Fibroblast of gingiva (primary cell): ENCODE measurements at places on chromosomes 3 and 15.
A peak's percentile ranks its signal among the peaks of the same experiment; 100 is the strongest.

- no peak for DNase-seq
Measured at GRCh38 chr3:15221574-15222217, 15.7 kb downstream of the CAPN7 start.

DNA sequence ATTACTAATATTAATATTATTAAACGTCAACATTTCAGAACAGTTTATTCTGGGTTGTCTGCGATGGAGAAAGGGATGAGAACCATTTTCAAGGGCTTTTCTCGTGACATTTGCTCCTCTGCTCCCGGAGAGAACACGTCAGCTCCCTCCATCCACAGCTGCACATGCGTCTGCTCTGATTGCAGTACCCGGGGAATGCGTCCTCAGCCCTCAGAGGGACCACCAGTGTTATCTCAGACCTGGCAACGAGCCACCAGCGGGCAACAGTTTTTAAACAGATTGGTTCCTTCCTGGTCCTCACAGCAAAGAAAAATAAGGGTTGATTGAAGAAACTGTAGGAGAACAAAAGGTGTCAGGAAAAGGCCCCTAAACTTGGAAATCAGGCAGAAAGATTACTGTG lies 202.2 kb upstream of the ADAMTS9 start:
- DNase-seq = no peak

DNA sequence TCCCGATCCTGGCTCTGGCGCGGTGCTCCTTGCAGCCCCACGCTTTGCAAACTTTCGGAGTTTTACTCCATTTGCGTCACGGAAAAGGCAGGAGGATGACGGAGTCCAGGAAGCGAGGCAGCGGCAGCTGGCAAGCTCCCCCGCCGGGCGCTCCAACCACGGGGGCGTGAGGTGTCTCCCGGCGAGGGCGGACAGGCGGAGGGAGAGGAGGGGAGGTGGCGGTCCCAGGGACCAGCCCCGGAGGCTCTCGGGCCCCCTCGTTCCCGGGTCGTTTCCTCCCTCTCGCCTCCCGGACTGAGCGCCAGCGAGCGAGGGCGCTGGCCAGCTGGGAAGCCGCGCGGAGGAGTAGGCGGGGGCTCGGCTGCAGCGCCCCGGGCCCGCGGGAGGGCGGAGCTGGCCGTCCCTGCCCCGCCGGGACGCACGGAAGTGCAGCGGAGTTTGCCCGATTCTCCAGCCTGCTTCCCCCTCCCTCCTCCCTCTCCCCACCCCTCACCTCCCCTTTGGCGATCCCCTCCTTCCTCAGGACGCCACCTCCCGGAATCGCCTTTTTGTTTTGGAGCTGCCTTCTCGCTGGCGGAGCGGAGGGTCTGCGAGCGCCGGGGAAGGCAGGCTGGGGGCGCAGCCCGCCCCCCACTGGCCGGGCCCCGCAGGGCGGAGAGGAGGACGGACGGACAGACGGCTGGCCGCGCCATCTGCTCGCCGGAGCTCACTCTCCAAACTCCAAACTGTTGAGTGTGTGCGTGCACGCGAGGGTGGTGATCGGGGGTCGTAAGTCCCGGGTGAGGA lies at the start of gene SNX33:
TSS of gene SNX33 (plus strand) at position 543 of the 786 bp plus-strand sequence. CDS start 1,191 bp downstream, outside the sequence.
- DNase-seq = peak; percentile 91

- DNase-seq = no peak
Measured at GRCh38 chr3:127870156-127870555, 44.9 kb upstream of the KBTBD12 start.

DNA sequence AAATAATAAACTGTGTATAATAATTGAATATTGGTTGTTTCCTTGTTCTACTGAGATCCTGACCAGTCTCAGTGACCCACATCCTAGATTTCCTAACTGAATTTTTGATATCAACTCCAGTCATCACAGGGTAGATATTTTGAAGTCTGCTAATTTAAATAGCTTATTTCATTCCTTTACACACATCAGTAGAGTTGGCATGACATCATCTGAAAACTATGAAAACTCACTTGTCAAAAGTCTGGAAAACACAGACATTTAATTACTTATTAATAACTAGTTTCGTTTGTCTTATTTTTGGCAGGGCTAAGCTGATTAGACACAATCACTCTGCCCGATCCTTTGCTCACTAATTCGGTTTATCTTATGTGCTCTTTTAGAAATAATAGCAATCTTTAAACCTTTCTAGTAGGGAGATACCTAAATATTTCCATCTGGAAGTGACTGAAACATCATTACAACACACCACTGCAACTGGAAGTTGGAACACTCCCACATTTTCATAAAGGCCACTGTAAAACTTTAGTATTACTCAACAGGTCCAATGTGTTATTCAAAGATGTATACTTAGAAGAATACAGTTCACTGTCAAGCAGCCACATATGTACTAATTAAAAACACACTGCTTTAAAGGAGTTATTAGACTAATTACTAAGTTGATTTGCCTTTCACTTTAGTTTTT lies 198.4 kb upstream of the ZNF717 start:
- peak; percentile 46 for DNase-seq

GRCh38 chr15:67755264-67755663 lies 70.0 kb upstream of the SKOR1 start:
- DNase-seq = no peak

- DNase-seq = no peak
Measured at GRCh38 chr3:19811689-19812088, 122.3 kb downstream of the EFHB start.

GRCh38 chr3:109081746-109082510 lies 36.0 kb downstream of the MORC1 start:
- DNase-seq = peak; percentile 9

- no peak for DNase-seq
Measured at GRCh38 chr15:55499151-55499550, 8.9 kb downstream of the DNAAF4 start.

DNA sequence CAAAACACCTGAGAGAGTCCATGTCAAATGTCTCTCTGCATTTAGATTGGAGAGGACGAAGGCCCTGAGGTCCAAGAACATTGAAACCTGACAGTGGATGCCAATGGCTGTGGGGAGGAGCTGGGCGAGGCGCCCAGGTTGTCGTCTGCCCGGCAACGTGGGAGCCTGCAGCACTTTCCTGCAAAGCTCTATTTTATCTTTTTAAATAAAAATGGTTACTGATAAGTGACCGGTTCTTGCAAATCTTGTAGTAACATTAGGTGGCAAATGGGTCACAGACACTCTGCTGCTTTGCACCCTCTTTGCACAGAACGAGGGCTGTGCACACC lies 19.5 kb upstream of the FANCD2 start:
- no peak for DNase-seq
